ENCODE measurements at places on chromosomes 12 and 14.
A peak's percentile ranks its signal among the peaks of the same experiment; 100 is the strongest.

- DNase-seq = no peak
These were observed 266.3 kb upstream of the PRKD1 start for GRCh38 chr14:30193845-30194501.

GRCh38 chr14:66495218-66496098, 9.3 kb downstream of the CCDC196 start:
- DNase-seq = peak; percentile 41

- DNase-seq = no peak
These were observed 13.0 kb upstream of the FMNL3 start for GRCh38 chr12:49720214-49720613.

DNA sequence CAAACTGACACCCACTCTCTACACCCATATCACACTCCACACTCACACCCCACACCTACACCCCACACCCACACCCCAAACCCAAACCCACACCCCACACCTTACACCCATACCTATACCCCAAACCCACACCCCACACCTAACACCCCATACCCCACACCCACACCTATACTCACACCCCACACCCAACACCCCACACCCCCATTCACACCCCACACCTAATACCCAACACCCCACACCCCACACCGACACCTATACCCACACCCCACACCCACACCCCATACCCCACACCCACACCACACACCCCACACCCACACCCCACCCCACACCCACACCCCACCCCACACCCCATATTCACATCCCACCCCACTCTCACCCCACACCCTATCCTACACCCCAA, 38.5 kb downstream of the TMEM120B start:
- no peak for DNase-seq
